ENCODE measurements at places on chromosomes 11 and 22.

DNA sequence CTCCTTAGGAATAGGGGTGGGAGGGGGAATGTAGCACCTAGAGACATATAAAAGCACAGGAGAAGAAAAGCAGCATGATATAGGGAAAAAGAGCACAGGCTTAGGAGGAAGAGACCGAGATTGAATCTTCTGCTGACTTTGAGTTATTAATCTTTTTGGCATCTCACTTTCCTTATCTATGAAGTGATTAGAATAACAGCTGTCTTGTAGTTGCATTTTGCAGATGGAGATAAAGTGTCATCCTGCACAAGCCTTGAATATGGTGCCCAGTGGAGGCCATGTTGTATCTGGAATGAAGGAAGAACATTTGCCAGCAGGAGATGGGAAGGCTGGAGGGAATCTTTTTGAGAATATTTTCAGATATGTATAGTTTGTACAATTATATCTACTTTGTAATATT is 594.7 kb downstream of the NELL1 start:
- DNase-seq = no peak

GRCh38 chr11:76781046-76781801 is 1.9 kb upstream of the TSKU start:
- no peak for DNase-seq

DNA sequence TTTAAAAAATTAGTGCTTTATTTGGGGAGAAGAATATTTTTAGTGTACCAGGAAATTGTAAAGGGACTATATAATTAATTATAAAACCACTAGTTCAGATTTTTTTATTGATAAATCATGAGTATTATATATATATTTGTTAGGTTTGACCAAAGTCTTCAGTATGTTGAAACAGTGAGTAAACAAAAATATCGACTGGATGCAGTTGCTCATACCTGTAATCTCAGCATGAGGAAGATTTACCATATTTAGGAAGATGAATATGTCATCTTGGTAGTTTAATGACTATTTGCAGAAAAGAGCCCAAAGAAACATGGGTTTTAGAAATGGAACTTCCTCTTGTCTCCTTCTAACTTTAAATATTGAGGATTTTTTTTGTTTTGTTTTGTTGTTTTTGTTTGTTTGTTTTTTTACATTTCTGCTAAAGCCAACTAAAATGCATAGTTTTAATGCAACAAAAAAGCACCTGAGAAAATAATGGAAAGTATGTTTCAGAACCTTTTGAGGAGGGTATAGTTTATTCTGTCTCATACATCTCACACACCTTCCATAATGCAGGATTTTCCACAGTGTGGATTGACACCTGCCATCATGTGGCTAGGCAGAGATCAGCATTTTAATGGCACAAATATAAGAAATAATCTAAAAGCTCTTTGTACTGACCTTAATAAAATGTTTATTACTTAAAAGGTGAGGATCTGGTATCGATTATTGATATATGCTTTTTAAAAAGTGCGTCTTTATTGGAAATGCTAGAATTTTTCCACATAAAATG is 114.3 kb downstream of the ARHGAP42 start:
- DNase-seq = no peak

DNA sequence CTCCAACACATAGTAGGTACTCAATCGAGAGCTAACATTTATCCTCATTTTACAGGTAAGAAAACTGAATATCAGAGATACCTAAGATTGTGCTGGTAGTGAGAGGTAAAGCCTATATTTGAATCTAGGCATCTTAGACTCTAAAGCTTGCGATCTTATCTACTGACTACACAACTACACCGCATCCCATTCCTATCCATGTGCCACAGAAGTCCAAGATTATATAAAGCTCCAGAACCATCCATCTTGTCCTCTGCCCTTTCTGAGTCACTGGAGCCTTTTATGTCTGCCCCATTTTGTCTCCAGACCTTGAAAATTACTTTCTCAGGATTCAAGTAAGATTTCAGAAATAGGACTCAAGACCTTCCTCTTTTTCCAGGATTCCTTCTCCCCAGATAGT is 84.4 kb downstream of the OR5AK2 start:
- no peak for DNase-seq

GRCh38 chr11:117868815-117869561 is 7.5 kb downstream of the FXYD6 start:
- no peak for DNase-seq

GRCh38 chr11:124793466-124794278 is 6.5 kb downstream of the MSANTD2 start:
- peak; percentile 47 for DNase-seq

- no peak for DNase-seq
Measured at GRCh38 chr11:29200791-29201562, 815.9 kb downstream of the KCNA4 start.

DNA sequence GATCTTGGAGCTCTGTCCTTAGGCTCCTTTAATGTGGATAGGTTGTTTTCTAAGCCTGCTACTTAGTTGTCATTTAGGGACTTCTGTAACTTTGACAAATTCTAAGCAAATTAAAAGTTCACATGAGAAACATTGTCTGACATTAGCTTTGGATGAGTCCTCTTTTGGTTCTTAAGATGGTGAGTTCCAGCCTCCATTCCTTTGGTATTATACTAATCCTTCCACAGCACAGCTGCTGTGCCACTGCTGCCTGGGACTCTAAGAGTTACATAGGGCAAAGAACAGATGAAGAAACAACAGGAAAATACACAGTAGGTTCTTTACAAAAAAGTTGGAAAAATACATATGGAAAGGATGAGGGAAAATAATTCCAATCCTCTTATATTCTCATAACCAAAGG is 25.3 kb upstream of the PIK3C2A start:
- no peak for DNase-seq

DNA sequence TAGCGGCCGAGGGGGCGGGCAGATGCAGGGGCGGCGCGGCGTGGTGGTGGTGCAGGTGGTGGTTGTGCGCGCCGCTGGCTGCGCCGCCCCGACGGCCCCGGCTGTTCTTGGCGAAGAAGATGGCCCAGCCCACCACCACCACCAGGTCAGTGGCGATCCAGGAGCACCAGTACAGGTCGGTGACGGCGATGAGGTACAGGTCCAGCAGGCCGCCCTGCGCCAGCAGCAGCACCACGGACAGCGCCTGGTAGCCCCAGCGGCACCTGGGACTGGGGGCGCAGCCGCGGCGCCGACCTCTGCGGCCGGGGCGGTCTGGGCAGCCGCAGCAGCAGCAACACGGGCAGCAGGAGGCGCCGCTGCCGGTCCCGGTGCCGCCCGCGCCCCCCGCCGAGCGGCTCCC is 879 bp downstream of the TMEM121B start:
- DNase-seq = peak; percentile 62

- no peak for DNase-seq
Measured at GRCh38 chr22:46584081-46584921, 35.9 kb upstream of the GRAMD4 start.

DNA sequence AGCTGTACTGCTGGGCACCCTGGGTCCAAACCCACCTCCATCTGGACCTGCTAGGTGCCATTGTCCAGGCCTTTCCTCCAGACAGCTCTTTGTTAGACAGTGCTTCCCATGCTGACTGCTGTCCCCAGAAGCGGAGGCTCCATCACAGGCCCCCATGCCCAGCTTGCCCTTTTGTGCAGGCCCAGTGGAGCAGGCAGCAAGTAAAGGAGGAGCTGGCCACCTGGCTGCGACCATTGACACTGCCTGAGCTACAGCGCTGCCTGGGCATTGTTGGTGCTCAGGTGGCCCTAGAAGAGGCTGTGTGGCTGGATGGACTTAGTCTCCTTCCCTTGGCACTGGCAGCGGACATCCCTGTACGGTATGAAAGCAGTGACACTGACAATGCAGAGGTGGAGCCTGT is 1.5 kb downstream of the DNHD1 start:
- DNase-seq = no peak

DNA sequence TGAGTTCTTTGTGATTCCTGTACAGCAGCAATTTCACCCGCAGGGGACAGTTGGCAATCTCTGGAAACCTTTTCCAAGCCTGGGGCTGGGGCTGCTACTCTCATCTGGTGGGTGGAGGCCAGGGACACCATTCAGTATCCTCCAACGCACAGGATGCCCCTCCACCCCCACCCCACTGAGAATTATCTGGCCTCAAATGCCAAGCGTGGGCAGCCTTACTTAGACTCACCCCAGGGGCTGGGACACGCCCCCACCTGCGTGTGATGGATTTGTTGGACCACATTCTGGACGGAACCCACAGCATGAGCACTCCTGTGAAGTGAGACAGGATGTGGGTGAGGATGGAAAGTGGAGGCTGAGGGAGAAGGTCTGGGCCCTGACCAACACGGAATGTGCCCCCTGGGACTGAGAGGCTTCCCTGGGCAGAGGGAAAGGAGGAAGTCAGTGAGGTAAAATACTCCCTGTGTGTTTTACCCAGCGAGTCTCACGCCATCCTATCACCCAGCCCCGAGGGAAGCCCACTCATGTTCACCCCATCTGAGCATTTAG is 13.7 kb downstream of the RASD2 start:
- no peak for DNase-seq

GRCh38 chr11:68783216-68783821 is 32.0 kb upstream of the TESMIN start:
- DNase-seq = no peak

DNA sequence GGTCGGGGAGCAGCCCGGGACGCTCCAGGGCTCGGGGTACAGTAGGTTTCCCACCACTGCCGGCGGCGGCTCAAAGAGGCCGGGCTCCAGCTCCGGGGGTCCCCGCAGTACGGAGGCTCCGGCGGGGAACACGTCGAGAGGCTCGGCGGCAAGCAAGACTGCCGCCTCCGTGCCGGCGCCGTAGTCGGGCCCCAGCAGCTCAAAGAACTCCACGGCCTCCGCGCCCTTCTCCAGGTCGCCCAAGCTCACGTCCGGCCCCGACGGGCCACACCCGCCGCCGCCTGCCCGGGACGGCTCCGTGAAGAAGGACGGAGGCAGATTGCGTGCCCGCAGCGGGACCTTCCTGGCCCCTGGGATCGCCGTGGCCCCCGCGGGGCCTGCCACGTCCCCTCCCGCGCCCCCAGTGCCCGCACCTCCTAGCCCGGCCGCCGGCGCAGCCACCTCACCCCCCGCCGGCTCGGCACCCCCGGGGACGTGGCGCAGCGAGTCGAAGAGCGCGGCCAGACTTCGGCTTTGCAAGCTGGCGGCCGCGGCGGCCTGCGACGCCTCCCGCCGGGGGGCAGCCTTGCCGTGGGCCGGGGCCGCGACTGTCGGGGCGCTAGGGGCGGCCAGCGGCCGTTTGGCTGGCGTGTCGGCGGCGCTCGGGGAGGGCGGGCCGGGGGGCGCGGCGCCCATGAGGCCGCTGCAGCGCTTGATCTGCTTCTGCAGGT is 775 bp downstream of the FAM181B start:
- peak; percentile 12 for DNase-seq

GRCh38 chr11:8937159-8937558 is 4.4 kb upstream of the C11orf16 start:
- no peak for DNase-seq

GRCh38 chr11:117996058-117996457 is 9.9 kb downstream of the IL10RA start:
- no peak for DNase-seq

- DNase-seq = no peak
Measured at GRCh38 chr11:122368796-122369195, 252.8 kb upstream of the BLID start.

- no peak for DNase-seq
Measured at GRCh38 chr11:8267280-8267679, 3.6 kb upstream of the LMO1 start.

DNA sequence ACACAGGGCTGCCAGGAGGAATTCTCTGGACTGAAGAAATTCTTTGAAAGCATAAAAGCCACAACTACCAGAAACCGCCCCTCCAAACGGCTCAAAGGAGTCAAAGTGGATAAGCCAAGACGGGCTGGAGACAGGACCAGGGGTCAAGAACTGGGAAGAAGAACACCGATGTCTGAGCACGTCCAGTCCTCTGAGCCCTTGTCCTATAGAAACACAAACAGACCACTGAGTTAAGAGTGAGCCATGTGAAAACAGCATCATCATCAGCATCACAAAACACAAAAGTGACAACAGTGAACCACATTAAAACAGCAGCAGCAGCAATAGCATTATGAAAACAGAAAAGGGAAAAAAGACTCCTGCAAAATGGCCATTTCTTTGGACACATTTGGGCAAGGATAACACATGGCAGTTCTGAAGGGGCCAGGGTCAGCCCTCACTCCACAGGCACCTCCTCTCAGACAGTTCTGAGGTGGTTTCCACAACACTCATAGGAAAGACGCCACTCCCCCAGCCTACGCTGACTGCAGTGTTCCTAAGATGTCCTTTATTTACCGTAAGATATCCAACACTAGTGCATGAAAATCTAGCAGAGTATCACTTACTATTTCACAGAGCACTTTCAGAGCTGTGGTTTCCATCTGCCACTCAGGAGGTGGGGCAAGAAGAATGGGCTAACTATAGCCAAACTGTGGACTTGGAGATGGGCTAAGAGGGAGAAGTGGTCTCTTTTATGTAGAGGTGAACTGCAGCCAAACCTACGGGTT is 28.6 kb upstream of the YPEL1 start:
- DNase-seq = peak; percentile 47

DNA sequence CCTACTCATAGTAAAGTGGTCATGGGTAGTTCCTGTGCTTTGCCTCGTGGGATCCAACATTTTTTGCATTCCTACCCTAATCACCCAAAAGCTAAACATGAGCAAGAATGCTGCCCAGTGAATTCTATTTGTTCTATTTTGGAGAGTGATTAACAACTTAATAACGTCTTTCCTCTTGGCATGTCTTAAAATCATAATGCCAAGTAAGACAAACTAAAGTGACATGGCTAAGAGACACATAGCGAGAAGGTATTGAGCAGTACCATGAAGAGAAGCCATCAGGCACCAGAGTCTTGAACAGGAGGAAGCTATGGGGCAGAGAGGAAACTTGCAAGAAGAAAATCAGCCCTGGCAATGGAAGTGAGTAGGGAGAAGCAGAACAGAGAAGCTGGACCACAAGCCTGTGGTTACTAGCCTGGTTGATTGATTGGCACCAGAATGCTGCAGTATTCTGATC is 32.0 kb downstream of the EXPH5 start:
- DNase-seq = no peak

DNA sequence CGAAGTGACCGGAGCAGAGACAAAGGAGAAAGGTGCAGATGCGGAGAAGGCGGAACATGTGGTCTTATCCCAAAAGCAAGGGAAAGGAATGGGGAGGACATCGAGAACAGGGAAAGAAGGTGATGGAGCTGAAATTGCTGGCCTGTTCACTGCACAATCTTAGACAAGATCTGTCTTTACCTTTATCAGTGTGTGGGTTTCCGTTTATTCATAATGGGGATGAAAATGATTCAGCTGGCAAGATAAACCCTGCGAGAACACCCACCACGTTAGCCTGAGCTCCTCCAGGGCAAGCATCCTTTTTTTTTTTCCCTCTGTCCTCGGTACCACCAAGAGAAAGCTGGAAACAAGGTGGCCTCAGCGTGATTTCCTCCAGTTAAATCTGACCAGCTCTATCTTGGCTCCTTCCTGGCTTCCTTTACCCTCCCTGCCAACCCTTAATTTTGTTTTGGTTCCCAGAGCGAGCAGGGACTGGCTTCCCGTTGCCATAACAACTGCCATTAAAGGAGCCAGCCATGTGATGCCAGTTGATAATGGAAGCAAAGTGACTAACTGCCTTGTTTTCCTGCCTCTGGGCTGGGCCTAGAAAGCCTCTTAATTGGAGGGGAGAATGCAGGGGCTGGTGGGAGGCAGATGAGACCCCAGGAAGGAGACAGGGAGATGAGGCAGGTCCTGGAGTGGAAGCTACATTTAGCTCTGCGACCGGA is 4.2 kb downstream of the SGSM1 start:
- no peak for DNase-seq

Data from activated CD8-positive, alpha-beta T cell treated with anti-CD3 and anti-CD28 coated beads for 36 hours (primary cell).